ENCODE measurements at places on chromosomes 1 and 21.

- DNase-seq: no peak
Observed at GRCh38 chr1:29384496-29385015, 148.2 kb downstream of the PTPRU start.

GRCh38 chr1:115306146-115306545 lies 31.9 kb downstream of the NGF start:
- no peak for DNase-seq

DNA sequence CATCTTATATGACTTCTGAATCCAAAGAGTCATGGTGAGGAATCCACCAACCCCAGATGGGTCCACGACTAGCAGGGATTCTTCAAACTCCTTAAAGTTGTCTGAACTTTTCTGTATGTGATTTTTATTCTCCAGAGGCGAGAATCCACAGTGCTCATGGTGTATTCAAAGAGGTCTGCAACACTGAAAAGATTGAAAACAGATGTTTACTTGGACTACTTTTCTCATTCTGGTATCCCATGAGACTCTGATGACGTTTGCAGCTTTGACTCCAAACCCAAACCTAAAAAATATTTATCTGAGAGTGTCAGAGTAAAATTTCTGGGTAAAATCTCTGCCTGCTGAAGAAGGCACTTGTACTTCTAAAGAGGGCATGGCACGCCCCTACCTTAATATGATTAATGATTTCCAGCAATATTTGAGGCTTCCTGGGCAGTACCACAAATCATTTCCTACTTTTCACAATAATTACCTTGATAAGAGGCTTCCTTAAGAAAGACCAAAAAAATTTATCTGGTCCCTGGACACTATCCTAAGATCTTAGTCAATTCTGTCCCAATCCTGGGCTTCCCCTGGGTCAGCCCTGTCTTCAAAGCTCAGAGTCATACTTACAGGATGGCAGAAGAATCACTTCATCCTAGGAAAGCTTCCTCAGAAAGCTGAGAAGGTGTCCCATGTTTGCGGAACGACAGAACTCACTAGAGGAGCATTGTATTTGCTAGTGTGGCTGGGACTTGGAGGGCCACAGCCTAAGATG lies 76.5 kb upstream of the MAP10 start:
- DNase-seq: no peak

- no peak for DNase-seq
Observed at GRCh38 chr1:73042403-73042802, 760.1 kb upstream of the NEGR1 start.

DNA sequence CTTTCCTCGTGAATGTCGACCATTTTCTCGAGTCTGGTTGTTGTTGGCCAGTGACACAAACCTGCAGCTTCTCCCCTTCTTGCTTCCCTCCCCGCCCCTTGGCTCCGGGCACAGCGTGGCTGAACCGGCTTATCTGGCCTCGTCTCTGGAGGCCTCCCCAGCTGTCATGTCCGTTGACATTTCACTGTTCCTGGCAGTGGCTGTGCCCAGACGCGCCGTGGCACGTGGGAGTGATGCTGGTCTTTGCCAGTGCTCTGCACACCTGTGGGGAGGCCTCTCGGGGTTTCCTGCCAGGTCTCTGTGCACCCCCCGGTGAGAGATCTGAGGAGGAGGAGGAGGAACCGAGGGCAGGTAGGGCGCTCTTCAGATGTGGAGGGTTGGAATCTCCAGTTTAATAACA lies 23.7 kb downstream of the SKI start:
- DNase-seq: no peak

Data from spleen (tissue), 13 donors.